Fibroblast of lung (primary cell): ENCODE measurements at places on chromosomes 2 and 18. TPM values are rescaled to one million over a fixed set of nuclear protein-coding genes. Genes with fewer than 3 reads are reported as not detected.

GRCh38 chr2:210299866-210300373, 15.1 kb downstream of the MYL1 start:
- DNase-seq, result no peak
- no peaks in the 10 kb centered on the region for H3K36me3 ChIP-seq
- no peaks in the 10 kb centered on the region for H3K4me1 ChIP-seq

DNA sequence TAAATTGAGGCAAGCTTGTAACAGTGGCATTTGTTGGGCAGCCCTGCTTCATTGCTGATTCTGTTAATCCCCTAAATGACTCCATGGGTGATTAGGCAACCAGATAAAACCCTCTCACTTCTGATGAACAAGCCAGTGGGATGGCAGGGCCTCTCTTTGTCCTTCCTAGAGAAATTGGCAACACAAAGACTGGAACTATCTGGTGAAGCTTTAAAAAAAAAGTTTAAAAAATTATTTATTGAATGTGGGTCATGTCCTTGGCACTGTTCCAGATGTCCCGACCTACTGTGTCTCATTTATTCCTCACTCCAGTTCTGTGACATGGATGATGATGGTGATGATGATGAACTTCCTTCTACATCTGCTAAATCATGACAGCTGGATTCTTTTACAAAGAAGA, 30.8 kb downstream of the NRP2 start:
- H3K27me3 ChIP-seq, result no peaks in the 10 kb centered on the region
- H3K36me3 ChIP-seq, result no peaks in the 10 kb centered on the region
- no peak for DNase-seq
- peaks cover 18% of the 10 kb centered on the region for H3K4me1 ChIP-seq

DNA sequence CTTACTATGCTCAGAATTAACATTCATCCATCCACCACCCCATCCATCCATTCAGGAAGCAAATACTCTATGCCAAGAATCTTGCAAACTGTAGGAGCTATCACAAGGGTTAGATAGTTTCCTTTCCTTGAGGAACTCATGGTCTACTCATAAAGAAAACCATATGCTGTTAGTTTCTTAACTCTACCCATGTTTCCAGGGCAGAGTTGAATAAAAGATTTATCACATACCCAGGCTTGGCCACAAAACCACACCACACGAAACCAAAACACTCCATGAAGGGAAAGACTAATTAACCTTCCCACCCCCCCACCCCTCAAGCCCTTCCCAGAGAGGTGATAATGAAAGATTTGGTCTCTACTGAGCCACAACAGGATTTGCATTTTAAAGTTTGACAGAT, 23.7 kb upstream of the MSGN1 start:
- peaks cover 4% of the 10 kb centered on the region for H3K4me1 ChIP-seq
- H3K4me3 ChIP-seq, result no peak overlapping the region
- no peaks in the 10 kb centered on the region for H3K36me3 ChIP-seq
- no peak overlapping the region for H3K27ac ChIP-seq

GRCh38 chr2:25707927-25708590, 34.7 kb upstream of the DTNB start:
- DNase-seq, result no peak
- no peaks in the 10 kb centered on the region for H3K36me3 ChIP-seq

- H3K4me1 ChIP-seq, result no peaks in the 10 kb centered on the region
- no peak overlapping the region for H3K27ac ChIP-seq
- H3K4me3 ChIP-seq, result no peak overlapping the region
- DNase-seq, result no peak
These were observed 24.5 kb downstream of the SRBD1 start for GRCh38 chr2:45586600-45586999.

DNA sequence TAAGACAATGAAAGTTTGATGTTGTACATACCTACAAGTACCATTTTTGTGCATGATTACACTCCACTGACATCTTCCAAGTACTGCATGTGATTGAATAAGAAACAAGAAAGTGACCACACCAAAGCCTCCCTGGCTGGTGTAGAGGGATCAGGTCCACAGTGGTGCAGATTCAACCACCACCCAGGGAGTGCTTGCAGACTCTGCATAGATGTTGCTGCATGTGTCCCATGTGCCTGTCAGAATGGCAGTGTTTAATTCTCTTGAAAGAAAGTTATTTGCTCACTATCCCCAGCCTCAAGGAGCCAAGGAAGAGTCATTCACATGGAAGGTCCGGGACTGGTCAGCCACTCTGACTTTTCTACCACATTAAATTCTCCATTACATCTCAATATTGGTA, 114.5 kb downstream of the MMADHC start:
- H3K36me3 ChIP-seq, result no peaks in the 10 kb centered on the region
- no peaks in the 10 kb centered on the region for H3K4me1 ChIP-seq
- no peaks in the 10 kb centered on the region for H3K27me3 ChIP-seq
- DNase-seq, result no peak
- H3K27ac ChIP-seq, result no peak overlapping the region
- H3K4me3 ChIP-seq, result no peak overlapping the region

GRCh38 chr2:235078182-235078581, 126.4 kb downstream of the SH3BP4 start:
- no peaks in the 10 kb centered on the region for H3K27me3 ChIP-seq
- no peaks in the 10 kb centered on the region for H3K36me3 ChIP-seq
- no peak overlapping the region for H3K27ac ChIP-seq
- no peak for DNase-seq
- no peaks in the 10 kb centered on the region for H3K4me1 ChIP-seq

DNA sequence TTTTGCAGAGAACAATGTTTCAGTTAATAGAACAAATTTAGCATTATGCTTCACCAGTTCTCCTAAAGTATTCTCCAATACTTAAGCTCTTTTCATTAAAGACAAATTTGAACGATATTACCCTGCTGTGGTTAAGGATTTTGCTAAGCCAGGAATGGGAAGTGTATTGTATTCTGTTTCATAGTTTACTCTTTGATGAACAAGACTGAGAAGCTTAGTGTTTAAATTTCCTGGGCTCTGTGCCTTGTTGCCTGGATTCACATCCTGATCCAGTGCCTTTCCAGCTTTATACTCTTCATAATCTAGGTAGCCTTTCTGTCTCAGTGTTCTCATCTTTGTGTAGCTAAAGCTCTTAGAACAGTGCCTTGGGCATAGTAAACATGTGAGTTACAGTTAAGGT, 58.6 kb upstream of the GLS start:
- H3K27me3 ChIP-seq, result no peaks in the 10 kb centered on the region
- H3K4me1 ChIP-seq, result no peaks in the 10 kb centered on the region
- no peak overlapping the region for H3K27ac ChIP-seq
- H3K36me3 ChIP-seq, result no peaks in the 10 kb centered on the region

DNA sequence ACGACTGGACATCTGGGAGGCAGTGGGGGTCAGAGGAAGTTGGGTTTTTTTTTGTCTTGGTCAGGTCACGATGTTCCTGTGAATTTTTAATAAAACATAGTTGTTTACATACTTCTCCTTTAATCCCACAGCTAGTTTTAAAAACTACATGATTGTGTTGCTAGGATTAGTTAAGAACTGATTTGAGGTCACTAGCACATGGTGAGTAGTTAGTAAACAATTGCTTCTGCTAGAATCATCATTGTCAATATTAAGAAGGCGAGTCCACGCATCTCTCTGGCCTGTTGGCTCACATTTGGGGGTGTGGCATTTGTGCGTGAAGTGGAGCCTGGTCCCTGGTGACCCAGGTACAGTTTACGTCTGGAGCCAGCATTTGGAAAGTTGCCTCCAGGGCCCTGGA, 59.4 kb downstream of the AGAP1 start:
- peaks cover 2% of the 10 kb centered on the region for H3K4me1 ChIP-seq
- no peaks in the 10 kb centered on the region for H3K36me3 ChIP-seq

GRCh38 chr2:188629753-188630527, 338.3 kb downstream of the GULP1 start:
- H3K4me3 ChIP-seq, result no peak overlapping the region
- no peaks in the 10 kb centered on the region for H3K36me3 ChIP-seq
- peaks cover 7% of the 10 kb centered on the region for H3K4me1 ChIP-seq

GRCh38 chr2:129957891-129958290, 21.6 kb upstream of the RAB6C start:
- H3K27ac ChIP-seq, result no peak overlapping the region
- H3K4me1 ChIP-seq, result no peaks in the 10 kb centered on the region

DNA sequence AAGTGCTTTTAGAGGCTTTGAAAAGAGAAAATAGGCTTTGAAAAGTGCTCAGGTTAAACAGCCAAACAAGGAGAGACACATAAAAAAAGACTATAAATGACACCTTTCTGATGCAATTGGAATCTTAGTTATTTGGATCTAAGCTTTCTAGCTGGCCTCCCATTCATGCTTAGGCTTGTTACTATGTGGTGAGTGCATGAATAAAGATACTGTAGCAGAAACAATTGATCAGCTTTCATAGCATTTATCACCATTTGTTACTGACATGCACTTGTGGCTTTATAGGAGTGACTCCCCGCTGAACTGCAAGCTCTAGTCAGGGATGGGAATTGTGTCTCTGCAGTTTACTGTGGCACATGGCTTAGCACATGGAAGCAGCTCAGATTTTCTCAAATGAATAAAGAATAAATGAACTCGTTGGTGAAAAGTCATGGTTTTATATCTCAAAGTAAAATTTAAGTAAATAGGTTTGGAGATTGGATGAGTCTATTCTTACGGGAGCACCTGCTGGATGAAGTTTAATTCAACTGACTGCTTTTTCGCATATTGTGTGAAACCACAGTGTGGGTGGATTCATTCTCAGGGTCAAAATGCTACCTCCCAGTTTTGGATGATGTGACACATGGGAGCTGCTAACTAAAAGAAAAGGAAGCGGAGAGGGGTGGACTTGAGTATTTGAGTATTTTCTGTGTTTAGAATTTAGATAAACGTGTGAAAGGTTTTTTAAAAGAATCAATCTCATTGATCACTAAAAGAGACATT, 91.1 kb upstream of the NOL4 start:
- no peak overlapping the region for H3K4me3 ChIP-seq
- no peaks in the 10 kb centered on the region for H3K4me1 ChIP-seq
- no peak for DNase-seq
- no peak overlapping the region for H3K27ac ChIP-seq

PSMA8 gene
- total RNA-seq, result not detected in 2 replicates

- DNase-seq, result peak; percentile 22
- peaks cover 6% of the 10 kb centered on the region for H3K4me1 ChIP-seq
- no peak overlapping the region for H3K27ac ChIP-seq
- no peaks in the 10 kb centered on the region for H3K27me3 ChIP-seq
- no peaks in the 10 kb centered on the region for H3K36me3 ChIP-seq
These were observed 8.9 kb downstream of the ANKAR start for GRCh38 chr2:189683348-189683747.

DNA sequence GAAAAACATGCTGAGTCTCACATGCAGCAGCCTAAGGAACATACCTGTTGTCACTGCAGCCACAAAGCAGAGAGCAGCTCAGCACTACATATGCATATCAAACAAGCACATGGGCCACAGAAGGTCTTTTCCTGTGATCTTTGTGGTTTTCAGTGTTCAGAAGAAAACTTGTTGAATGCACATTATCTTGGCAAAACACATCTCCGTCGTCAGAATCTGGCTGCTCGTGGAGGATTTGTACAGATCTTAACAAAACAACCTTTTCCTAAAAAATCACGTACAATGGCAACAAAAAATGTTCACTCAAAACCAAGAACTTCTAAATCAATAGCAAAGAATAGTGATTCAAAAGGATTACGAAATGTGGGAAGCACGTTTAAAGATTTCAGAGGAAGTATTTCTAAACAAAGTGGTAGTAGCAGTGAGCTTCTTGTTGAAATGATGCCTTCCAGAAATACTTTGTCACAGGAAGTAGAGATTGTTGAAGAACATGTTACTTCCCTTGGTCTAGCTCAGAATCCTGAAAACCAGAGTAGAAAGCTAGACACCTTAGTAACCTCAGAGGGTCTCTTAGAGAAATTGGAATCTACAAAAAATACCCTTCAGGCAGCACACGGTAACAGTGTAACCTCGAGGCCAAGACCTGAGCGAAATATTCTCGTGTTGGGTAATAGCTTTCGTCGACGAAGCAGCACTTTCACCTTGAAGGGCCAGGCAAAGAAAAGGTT, 34.1 kb downstream of the ZNF407 start:
- peaks cover 7% of the 10 kb centered on the region for H3K4me1 ChIP-seq
- H3K36me3 ChIP-seq, result peaks cover 2% of the 10 kb centered on the region
- H3K4me3 ChIP-seq, result no peak overlapping the region

DNA sequence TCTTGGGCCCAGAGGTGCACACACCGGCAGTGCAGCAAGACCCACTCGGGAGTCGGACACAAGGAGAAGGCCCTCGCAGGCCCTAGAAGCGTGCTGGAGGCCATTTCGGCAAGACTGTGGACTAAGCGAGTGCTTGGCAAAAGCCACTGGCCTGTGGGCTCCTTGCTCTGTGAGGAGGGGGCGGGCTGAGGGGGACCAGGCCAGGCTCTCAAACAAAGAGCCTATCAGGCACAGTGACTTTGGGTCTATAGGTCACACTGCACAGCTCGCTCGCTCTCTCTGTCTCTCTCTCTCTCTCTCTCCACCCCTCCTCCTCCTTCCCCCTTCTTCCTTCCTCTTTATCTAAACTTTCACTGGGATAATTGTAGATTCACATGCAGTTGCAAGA, 23.6 kb upstream of the ZCCHC2 start:
- H3K4me1 ChIP-seq, result no peaks in the 10 kb centered on the region
- no peak for DNase-seq
- no peaks in the 10 kb centered on the region for H3K36me3 ChIP-seq
- no peak overlapping the region for H3K4me3 ChIP-seq
- H3K27me3 ChIP-seq, result peaks cover 4% of the 10 kb centered on the region

DNA sequence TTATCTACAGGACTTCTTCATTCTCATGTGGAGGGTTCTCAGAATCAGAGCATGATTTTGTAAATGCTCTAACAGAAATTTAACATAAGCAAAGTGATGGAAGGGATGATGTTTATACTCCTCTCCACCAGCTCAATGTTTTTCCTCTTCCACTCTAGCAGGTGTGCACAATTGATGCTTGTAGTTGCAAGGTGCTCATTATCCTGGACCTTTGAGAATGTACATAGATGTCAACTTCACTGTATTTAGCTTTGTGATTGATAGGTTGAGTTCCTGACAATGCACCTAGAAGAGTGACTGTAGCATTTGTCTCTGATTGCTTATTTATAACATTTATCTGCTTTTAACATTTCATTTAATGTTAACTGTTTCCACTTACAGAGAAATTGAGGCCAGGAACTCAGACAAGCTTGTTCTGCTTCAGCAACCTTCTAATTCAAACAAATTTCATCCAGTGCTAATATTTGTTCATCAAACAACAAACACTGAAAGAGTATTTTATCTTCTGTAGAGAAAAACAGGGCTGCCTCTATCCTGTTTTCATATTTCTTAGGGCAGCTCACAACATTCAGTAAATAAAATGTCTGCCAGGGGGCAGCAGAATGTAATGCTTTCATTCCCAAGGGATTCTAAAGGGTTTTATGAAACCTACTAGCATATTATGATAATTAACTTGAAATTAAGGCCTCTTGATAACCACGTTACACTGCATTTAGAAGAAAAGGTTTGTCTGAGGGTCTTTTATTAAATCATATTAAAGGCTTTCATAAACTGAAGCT, 127.9 kb upstream of the NOL4 start:
- H3K36me3 ChIP-seq, result no peaks in the 10 kb centered on the region
- DNase-seq, result peak; percentile 28
- no peaks in the 10 kb centered on the region for H3K27me3 ChIP-seq
- no peaks in the 10 kb centered on the region for H3K4me1 ChIP-seq

CD8A gene
- total RNA-seq, result not detected in 2 replicates
